ENCODE measurements at places on chromosomes 12 and 14.

GRCh38 chr12:77723308-77723707, 107.4 kb upstream of the NAV3 start:
- no peak overlapping the region for H3K27ac ChIP-seq
- no peaks in the 10 kb centered on the region for H3K36me3 ChIP-seq
- no peaks in the 10 kb centered on the region for H3K4me1 ChIP-seq
- no peak overlapping the region for H3K4me3 ChIP-seq
- no peak for DNase-seq
- H3K27me3 ChIP-seq: no peaks in the 10 kb centered on the region

- DNase-seq: peak; percentile 43
- H3K36me3 ChIP-seq: no peaks in the 10 kb centered on the region
- no peak overlapping the region for H3K27ac ChIP-seq
- H3K27me3 ChIP-seq: no peaks in the 10 kb centered on the region
- no peak overlapping the region for H3K4me3 ChIP-seq
These were observed 40.7 kb downstream of the PPFIBP1 start for GRCh38 chr12:27564612-27565213.

GRCh38 chr12:13372386-13372785, 175.9 kb downstream of the EMP1 start:
- H3K27ac ChIP-seq: no peak overlapping the region
- H3K4me1 ChIP-seq: peaks cover 10% of the 10 kb centered on the region
- DNase-seq: no peak

GRCh38 chr12:110705309-110705708, 16.4 kb upstream of the HVCN1 start:
- no peaks in the 10 kb centered on the region for H3K27me3 ChIP-seq
- H3K4me3 ChIP-seq: no peak overlapping the region
- peak; percentile 40 for DNase-seq
- H3K36me3 ChIP-seq: no peaks in the 10 kb centered on the region
- H3K4me1 ChIP-seq: no peaks in the 10 kb centered on the region

All from mesenchymal stem cell (in vitro differentiated cells and primary cell).